ENCODE measurements at places on chromosomes 3 and 15.

DNA sequence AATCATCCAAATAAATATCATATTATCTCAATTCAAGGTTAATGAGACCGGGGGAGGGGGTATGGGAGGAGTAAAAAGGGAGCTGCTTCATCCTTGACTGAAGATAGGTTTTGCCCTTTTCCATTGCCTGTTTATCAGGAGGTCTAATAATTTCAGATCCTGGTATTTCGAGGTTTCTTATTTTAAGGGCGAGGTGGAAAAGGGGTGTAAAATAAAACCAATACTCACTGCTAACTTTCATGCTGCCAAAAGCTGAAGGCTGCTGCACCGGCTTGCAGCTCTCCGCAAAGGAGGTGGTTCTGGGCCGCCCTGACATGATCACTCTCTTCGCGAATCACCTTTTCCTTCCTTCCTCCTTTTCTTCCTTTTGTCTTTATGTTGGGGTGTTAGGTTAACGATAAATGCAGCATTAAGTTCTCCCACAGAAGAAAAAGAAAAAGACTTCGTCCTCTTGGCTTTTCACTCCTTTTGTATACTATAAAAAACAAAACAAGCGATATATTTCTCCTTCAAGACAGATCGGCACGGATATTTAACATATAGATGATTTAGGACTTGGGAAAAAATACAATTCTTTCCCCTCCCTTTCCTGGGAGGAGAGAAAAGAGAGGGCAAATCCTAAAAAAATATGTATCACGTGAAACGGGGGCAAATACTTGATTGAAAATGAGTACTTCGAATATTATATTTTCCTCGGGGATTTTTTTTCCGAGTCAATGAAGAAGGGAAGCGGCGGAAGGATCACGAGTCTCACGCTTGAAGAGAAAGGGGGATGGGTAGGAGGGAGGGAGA, 932 bp downstream of the GSK3B start:
- DNase-seq, result no peak

GRCh38 chr15:31824024-31824423, 206.3 kb upstream of the CHRNA7 start:
- DNase-seq, result no peak

DNA sequence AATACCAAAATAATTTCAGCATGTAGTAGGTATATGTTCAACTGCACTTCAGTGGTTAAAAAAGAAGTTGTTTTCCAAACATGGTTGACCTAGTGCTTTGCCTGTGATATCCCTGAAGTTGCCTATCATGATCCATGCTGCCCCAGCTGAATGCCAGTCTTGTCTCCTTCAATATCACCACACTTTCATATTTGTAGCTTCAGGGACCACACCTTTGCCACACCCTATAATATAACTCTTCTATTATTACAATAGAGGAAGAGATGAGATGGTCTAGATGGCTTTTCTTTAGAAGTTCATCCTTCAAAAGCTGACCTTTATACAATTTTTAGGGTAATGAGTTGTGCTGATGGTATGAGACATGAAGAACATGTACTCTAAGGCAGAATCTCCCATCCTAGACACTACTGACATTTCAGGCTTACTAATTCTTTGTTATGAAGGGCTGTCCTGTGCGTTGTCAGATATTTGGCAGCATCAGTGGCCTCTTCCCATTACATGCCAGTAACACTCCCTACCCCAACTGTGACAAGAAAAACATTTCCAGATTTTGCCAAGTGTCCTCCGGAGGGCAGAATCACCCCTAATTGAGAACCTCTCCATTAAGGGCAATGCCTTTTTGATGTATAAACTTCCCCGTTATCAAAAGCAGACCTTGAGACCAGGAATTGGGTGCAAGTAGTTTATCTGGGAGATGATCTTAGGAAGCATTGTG, 76.2 kb upstream of the PLCL2 start:
- no peak for DNase-seq

DNA sequence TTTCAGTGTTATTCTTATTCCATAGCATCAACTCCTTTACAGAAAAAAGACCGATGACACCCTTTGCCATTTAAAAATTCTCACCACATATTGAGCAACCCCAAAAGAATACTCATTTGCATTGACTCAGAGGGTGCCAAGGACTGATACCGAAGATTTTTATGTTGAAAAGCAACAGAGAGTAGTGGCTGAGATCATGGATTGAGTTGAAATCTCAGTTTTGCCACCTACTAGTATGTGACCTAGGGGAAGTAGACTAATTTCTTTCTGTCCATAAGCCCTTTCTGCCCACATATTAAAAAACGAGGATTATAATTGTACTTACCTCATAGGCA, 313.9 kb upstream of the SATB1 start:
- no peak for DNase-seq

All from activated CD4-positive, alpha-beta T cell treated with anti-CD3 and anti-CD28 coated beads for 4 hours (primary cell).